Right hindlimb (tissue), 1 donor: ENCODE measurements at places on chromosomes 1 and 21.

- DNase-seq, result no peak
Measured at GRCh38 chr1:112636597-112637253, 17.1 kb downstream of the CAPZA1 start.

- no peak for DNase-seq
Measured at GRCh38 chr1:15799004-15799867, 8.2 kb downstream of the UQCRHL start.

- no peak for DNase-seq
Measured at GRCh38 chr1:155981266-155982088, 3.1 kb upstream of the ARHGEF2 start.

GRCh38 chr21:34707876-34708325, 39.1 kb downstream of the CLIC6 start:
- DNase-seq, result no peak

DNA sequence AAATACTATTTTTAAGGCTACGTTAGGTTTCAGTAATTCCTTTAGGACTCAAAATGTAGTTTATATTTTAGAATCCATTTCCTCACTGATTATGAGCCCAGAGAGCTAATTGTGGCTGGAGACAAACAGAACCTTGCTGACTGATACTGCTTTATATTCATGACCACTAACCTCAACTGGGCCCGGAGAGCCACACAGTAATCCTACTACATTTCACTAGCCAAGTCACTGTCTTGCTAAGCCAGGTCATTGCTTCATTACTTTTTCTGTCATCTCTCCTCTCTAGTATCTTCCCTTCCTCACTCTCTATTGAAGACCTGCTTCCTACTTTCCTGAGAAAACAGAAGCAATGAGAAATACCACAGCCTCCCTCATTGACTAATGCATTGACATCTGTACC, 24.7 kb downstream of the IL23R start:
- no peak for DNase-seq

- no peak for DNase-seq
Measured at GRCh38 chr1:83857103-83857502, 141.8 kb downstream of the TTLL7 start.

- DNase-seq, result no peak
Measured at GRCh38 chr1:213512316-213512715, 461.3 kb downstream of the RPS6KC1 start.

DNA sequence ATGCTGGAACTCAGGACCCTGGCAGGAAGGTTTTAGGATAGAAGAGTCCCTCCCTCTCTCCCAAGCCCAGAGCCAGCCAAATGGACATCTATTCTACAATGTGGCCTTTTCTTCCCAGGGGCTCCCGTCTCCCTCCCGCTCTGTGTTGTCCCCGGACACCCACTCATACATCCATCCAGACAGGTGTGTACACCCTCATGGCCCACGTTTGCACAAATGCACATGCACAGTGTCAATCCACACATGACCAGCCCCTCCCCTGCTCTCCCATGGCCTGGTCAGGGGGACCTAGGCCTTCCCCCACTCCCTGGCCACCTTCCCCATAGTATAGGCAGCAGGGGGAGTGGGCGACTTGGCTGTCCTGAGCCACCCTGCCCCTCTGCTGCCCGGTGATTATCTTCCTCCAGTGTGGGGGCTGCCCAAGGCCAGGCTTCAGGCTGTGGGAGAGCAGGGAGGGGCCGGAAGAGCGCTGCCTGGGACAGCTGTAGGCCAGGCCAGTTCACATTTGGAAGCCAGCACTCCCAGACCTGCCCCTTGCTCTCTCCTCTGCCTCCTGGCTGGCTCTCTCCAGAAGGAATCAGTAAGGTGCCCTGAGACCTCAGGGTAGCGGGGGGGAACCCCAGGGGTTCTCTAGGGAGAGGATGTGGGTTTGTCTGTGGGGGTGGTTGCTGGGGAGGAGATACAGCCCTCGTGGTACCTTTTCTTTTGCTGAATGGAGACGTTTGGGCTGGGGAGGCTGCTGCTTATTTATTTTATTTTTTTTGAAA, 4.1 kb upstream of the PTPN7 start:
- DNase-seq, result no peak

- no peak for DNase-seq
Measured at GRCh38 chr1:147626739-147627138, 43.6 kb downstream of the ACP6 start.

DNA sequence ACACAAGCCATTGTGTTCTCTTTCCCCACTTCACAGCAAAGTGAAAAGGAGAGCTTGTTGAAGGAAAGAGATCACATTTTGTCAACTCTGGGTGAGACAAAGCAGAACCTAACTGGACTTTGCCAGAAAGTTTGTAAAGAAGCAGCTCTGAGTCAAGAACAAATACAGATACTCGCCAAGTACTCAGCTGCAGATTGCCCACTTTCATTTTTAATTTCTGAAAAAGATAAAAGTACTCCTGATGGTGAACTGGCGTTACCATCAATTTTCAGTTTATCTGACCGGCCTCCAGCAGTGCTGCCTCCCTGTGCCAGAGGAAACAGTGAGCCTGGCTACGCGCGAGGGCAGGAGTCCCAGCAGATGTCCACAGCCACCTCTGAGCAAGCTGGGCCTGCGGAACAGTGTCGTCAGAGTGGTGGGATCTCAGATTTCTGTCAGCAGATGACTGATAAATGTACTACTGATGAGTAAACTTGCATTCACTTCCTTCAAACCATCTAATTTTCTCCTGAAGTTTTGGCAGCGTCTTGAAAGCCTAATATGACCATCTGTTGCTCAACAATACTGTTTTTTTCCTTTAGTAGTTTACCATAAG, 43.7 kb downstream of the BACH1 start:
- DNase-seq, result no peak

- peak; percentile 70 for DNase-seq
Measured at GRCh38 chr1:44714944-44715571, 15.9 kb downstream of the RNU5D-1 start.
